ENCODE measurements at places on chromosomes 11 and 22.

DNA sequence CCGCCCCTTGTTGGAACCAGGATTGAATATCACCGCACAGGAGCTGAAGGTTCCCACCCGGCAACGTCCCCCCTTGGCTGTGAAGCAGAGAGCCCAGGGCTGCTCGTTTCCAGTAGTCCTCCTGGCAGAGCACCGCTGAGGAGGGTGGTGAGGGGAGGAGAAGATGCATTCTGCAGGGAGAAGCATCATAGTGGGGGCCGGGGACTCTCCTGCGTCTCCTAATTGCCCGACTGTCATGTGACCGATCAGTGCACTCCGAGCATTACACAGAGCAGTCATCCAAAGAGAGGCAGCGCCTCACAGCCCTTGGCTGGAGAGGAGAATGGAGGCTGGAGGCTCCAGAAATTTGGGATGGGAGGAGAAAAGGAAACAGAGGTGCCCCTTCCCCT, 85.0 kb upstream of the SEPTIN5 start:
- DNase-seq, result no peak

DNA sequence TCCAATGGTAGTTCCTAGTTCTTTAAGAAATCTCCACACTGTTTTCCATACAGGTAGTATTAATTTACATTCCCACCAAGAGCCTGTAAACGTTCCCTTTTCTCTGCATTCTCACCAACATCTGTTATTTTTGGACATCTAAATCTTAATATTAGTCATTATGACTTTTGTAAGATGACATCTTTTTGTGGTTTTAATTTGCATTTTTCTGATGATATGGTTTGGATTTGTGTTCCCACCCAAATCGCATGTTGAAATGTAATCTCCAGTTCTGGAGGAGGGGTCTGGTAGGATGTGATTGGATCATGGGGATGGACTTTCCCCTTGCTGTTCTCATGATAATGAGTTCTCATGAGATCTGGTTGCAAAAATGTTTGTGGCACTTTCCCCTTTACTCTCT, 89.0 kb downstream of the MUC15 start:
- DNase-seq, result no peak

DNA sequence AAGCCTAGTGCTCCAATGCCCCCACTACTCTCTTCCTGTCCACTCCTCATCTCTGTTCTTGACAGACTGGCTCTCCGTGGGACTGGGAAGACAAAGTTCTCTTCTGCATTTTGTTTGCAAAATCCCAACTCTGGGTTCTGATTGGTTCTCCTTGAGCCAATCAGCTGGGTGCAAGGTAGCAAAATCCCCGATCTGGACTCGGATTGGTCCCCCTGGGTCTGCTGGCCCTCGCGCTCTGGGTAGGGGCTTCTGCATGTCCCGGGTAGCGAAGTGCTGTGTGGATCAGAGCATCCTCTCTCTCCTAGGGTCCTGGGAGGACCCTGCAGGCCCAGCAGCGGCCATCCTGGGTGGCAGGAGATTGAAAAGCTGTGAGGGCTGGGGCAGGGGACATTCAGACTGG, 22.3 kb upstream of the A4GALT start:
- no peak for DNase-seq

DNA sequence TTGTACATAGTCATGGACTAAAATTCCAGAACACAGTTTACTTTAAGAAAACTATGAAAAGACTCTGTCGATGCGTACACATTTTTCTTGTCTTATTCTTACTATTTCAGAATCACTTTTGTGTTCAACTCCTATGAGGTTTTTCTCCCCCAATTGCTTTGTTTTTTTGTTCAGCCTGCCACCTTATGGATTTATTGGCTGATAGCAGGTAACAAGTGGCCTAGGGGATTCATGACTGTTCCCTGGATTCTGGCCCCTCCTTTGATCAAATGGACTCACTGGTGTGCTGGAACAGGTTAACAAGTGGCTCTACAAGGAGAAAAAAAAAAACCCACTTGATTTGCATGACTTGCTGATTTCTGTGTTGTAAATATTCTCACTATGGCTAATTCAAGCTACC, 10.6 kb downstream of the MMP20 start:
- no peak for DNase-seq

All from stimulated activated CD8-positive, alpha-beta memory T cell treated with anti-CD3 and anti-CD28 coated beads, Interleukin-15, amount 100 ng/mL, for 48 hours (primary cell).